ENCODE measurements at places on chromosomes 1 and 21.

GRCh38 chr1:167881069-167881468, 32.9 kb downstream of the ADCY10 start:
- DNase-seq, result no peak

GRCh38 chr1:242128951-242129502, 130.1 kb upstream of the MAP1LC3C start:
- DNase-seq, result peak; percentile 25

DNA sequence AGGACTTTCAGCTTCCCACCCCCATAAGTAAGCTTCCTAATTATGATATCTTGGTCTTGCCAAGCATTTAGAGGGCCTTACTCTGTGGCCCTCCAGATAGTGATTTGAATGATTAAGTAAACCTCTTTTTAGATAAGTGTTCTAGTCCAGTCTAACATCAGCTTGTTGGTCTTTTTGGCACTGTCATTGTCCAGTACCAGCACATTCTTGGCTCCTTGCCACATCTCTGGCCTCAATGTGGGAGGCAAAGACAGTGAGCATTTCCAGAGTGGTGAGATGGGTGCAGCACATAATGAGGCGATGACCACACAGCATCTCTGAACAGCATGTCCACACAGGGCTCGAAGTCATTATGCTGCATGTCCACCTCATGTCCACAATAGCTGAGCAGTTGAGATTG, 6.1 kb downstream of the CAPZA1 start:
- no peak for DNase-seq

- DNase-seq, result no peak
Measured at GRCh38 chr1:233082778-233083550, 132.6 kb downstream of the NTPCR start.

- no peak for DNase-seq
Measured at GRCh38 chr1:180369061-180369460, 133.3 kb downstream of the ACBD6 start.

DNA sequence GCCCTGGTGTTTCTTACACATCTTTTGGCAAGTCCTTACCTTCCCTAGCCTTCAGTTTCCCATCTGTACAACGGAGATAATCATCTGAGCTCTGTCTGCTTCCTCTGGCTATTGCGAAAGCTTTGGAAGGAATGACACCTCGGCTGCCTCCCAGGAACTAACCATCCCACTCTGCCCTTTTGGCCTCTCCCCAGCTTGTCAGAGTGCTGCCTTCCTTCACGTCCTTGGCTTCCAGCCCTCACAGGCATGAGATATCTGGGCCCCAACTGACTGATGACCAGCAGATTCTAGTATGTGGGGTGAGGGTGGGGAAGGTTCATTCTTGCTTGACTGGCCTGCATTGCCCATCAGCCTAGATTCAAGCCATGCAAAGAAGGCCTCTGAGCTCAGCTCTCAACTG, 253.1 kb upstream of the FGGY start:
- no peak for DNase-seq

- DNase-seq, result no peak
Measured at GRCh38 chr1:51629918-51630317, 13.0 kb downstream of the OSBPL9 start.

GRCh38 chr1:44519035-44519676, 114.1 kb downstream of the RNF220 start:
- no peak for DNase-seq

DNA sequence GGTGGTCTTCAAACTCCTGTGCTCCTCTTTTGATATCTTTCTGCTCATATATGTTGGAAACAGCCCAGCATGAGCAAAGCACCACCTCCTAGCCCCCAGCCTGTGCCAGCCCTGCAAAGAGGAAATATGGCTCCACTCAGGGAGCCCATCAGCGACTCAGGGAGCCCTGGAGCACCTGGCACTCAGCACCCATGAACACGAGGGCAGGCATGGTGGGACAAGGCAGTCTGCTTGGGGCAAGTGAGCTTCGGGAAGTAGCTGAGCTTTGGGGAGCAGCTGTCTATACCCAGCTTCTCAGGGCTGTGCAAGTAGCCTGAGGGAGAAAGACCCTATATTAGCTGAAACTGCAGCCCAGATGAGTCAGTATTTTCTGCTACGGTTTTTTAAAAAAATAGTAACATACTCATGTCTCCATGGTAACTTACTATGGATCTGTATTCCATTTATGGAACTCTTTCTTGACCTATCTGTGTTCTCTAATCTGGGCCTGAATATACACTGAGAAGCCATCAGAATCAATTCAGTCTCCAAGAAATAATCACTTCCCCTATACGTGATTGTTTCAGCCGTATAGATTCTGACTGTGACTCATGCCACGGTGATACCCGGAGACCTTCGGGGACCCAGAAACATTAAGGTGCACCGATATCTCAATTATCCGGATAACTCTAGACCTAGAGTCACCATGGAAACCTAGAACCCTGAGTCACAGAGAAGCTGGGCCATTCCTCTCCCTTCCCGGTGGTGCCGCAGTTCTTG, 1.5 kb upstream of the ETS2 start:
- DNase-seq, result no peak

- DNase-seq, result no peak
Measured at GRCh38 chr1:44624268-44624901, 49.9 kb downstream of the TMEM53 start.

- DNase-seq, result no peak
Measured at GRCh38 chr1:100955322-100955721, 59.4 kb downstream of the SLC30A7 start.

- DNase-seq, result no peak
Measured at GRCh38 chr1:163036671-163037070, 32.5 kb upstream of the RGS4 start.

- no peak for DNase-seq
Measured at GRCh38 chr1:203544978-203545816, 51.2 kb downstream of the OPTC start.

DNA sequence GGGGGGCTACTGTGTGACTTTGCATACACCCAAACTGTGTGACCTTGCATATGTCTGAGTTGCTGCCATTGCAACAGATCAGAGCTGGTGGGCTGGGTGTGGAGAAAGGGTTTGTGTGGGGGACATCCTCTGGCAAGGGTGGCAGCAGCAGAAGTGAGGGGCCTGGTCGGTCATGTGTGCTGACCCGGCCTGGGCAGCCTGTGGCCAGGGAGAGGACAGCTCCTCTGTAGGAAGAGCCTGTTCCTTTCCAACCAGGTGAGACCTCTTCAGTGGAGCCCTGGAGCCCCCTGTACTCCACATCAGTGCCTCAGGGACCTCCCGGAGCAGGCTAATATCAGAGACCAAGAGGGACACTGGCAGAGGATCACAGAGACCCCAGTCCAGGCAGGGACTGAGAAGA, 8.3 kb downstream of the PCSK9 start:
- no peak for DNase-seq

DNA sequence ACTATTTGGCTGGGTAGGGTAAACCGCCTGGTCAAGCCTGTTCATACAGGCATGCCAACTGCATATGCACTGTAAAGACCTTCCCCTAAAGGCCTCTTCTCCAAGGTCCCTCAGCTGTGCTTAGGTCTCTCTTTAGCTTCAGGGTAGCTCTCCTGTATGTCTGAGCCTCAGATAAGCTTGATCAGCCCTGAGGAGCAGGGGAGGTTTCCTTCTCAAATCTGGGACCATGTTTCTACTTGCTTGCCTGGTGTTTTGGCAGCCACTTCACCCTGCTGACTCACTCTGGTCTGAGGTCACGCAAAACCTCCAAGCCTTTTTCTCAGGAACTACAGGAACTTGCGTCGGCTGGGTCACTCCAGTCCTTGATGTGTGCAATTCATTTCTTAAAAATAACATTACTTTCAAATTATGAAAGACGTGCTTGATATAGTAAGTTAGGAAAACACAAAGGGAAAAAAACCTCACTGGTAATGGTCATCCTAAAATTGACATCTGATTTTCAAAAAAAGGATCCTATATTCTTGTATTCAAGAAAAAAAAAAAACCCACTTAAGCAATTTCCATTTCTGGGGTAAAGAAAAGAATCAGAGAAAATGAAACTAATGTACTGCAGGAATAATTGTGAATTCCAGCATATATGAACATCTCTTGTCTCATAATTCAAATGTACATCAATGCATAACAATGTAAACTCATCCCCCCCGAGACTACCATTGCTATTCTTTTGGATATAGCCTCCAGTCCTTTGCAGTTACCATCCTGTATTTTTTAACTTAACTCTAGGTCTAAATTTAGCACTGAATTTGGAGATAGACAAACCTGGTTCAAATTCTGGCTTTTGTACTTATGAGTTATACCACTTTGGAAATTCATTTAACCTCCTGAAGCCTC, 24.8 kb upstream of the RNF19B start:
- no peak for DNase-seq

DNA sequence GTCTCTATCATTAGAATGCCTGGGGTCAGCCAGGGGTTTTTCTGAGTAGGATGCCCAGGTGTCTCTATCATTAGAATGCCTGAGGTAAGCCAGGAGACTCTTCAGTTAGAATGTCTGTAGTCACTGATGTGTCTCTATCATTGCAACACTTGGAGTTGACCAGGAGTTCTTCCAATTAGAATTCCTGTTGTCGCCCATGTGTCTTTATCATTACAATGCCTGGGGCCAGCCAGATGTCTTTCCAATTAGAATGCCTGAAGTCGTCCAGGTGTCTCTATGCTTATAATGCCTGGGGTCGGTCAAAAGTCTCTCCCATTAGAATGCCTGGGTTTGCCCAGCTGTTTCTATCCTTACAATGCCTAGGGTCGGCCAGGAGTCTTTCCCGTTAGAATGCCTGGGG, 55.8 kb downstream of the RNF187 start:
- DNase-seq, result no peak

GRCh38 chr1:203271018-203271743, 34.1 kb upstream of the BTG2 start:
- DNase-seq, result peak; percentile 41

GRCh38 chr1:199184180-199184579, 545.3 kb downstream of the PTPRC start:
- no peak for DNase-seq

DNA sequence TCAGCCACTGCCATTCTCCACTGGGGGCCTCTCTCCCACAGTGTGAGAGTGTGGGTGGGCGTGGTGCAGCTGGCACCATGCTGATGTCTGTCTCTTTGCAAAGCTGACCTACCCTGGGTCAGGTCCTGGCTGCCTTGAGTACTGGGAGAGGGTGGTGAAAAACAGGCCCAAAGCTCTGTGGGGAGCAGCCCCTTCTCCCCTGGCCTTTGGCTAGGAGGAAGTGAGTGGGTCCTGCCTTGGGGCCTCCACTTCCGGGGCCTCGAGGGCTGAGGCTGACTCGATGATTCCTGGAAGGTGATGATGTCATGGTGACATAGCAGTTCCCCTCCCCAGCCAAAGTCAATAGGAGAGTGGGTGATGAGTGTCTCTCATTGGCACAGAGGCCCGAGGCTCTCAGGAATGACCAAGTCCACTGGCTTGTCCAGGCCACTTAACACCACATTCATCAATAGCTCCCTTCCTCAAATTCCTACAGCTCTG, 53.0 kb downstream of the IER5 start:
- peak; percentile 36 for DNase-seq

DNA sequence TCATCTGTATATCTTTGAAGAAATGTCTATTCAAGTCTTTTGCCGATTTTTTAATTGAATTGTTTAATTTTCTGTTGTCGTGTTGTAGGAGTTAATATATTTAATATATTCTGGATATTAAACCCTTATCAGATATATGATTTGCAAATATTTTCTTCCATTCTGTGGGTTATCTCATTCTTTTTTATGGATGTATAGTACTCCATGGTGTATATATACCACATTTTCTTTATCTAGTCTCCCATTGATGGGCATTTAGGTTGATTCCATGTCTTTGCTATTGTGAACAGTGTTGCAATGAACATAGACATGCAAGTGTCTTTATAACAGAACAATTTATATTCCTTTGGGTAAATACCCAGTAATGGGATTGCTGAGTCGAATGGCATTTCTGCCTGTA, 100.3 kb upstream of the DMRTA2 start:
- DNase-seq, result no peak

DNA sequence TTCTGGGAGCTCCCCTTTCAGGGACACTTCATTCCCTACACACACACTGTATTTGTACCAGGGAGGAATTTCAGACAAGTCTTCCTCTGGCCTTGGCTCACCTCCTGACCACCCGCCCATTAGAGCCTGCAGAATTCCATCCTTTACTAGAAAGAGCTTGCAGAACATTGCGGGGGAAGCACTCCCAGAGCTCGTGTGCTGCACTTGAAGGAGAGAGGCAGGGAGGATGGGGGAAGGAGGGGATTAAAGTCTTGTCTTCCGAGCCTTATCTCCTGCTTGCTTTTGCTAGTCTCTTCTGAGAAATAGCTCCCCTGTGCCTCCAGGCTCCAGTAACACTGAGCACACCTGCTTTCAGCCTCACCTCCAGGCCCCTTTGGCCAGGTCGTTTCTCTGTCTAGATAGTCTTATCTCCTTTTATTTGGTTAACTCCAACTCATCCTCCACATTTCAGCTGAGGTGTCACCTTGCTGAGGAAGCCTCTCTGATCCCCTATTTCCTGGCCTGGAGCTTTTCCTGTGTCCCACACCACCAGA, 62.0 kb downstream of the PCNX2 start:
- no peak for DNase-seq

- DNase-seq, result no peak
Measured at GRCh38 chr1:48678710-48679505, 97.8 kb downstream of the BEND5 start.

DNA sequence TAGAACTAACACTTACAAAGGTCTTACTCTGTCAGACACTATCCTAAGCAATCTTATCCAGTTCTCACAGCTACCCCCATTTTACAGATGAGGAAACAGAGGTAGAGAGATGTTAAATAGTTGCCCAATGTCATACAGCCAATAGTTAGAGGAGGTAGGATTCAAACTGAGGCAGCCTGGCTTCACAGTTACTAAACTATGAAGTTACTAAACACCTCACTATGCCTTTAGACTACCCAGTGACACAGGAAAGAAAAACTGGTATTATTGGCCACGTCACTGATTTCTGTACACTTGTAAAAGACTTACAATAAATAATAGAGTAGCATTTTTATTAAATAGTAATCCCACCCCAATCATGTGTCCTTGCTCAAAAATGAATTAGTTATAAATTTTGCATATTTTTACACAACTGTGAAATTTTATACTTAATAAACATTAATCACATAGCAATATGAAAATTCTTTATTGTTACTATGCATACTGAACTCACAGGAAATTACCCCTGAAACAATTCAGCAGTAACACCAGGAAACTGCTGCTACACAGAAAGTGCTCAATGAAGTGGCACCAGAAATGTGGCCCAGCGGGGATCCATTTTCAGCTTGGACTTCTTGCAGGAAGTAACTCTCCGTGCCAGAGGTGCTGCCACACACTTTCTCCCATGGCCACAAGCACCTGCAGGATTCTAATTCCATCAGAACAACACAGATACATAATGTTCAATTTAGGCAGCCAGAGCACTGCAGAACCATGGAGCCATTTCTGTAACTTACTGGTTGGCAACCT, 69.4 kb downstream of the VAV3 start:
- no peak for DNase-seq

- DNase-seq, result no peak
Measured at GRCh38 chr1:109508873-109509175, 703 bp downstream of the AMIGO1 start.

GRCh38 chr1:177770096-177770495, 199.8 kb downstream of the SEC16B start:
- DNase-seq, result no peak
